Heart left ventricle (tissue), 16 donors: ENCODE measurements at places on chromosomes 1 and 21. TPM values are rescaled to one million over a fixed set of nuclear protein-coding genes. Genes with fewer than 3 reads are reported as not detected.

DNA sequence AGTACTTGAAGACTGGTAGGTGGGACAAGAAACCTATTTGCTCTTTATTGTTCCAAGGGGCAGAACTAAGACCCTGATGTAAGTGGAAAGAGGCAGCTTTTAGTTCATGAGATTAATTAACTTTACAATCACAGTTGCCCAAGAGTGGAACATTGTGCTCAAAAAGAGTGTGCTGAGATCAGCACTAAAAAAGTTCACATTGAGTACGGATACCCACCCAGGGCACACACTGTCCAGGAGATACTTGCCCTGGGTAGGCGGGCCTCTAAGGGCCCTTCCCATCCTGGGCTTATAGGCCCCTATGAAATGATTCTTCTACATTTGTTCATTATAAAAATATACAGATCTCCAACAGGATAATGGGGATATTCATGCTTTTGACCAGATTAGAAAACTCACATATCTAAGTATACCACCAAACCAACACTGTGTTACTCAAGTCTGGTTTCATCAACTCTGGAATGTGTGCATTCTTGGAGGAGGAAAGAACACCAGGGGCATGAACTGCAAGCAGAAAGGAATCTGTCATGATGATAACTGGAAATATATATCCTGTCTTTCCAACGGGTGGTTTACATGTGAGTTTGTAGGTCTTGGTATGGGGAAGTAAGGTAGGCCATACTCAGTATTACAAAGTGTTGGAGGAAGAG is 626.2 kb downstream of the SMYD3 start:
- DNase-seq = no peak

DNA sequence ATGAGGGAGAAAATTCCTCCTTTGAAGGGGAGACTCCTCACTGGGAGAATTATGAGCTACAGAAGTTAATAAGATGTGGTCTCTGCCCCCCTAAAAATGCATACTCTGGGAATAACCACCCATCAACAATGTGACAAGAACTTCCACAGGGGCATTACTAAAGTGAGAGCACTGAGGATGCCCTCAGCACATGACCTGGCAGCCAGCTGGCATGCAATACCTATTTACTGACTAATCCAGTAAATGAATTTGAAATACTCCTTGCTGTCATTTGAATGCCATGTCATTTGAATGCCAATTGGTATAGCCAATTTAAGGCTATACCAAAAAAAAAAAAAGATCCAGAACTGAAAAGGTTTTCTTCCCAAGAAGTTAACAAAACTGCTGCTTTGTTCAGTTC is 30.8 kb downstream of the PLPP3 start:
- no peak for DNase-seq

DNA sequence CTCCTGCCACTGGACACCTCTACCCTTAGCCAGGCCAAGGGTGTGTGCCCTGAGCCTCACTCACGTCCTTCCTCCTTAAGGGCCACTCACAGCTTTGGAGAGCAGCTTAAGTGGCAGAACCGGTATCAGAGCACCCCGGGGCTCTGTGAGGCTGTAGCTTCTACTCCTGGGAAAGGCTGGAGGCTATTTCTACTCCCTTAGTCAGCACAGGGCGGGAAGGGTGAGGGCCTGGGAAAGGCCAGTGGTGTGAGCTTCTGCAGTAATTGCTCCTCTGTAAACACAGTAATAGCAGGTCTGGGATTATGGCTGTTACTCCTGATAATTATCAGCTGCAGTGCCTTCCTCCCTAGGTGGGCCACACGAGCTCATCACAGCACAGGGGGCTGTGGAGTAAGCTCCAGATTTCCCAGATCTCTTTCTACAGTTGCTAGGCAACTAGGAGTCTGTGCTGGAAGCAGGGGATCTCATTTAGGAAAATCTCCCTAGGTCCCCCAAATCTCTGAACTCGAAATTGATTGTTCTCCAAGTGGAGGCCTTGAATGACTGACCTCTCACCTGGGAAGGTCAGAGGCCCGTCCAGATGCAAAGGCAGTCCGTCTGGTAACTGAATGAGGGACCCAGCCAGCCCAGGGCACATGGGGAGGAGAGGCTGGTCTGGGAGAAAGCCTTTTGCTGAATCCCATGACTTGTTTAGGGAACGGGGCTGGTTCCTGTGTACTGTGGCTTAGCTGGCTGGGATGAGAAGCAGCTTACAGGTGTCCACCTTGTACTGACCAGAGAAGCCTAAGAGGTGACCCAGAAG is 29.3 kb downstream of the IER5 start:
- DNase-seq = no peak

DNA sequence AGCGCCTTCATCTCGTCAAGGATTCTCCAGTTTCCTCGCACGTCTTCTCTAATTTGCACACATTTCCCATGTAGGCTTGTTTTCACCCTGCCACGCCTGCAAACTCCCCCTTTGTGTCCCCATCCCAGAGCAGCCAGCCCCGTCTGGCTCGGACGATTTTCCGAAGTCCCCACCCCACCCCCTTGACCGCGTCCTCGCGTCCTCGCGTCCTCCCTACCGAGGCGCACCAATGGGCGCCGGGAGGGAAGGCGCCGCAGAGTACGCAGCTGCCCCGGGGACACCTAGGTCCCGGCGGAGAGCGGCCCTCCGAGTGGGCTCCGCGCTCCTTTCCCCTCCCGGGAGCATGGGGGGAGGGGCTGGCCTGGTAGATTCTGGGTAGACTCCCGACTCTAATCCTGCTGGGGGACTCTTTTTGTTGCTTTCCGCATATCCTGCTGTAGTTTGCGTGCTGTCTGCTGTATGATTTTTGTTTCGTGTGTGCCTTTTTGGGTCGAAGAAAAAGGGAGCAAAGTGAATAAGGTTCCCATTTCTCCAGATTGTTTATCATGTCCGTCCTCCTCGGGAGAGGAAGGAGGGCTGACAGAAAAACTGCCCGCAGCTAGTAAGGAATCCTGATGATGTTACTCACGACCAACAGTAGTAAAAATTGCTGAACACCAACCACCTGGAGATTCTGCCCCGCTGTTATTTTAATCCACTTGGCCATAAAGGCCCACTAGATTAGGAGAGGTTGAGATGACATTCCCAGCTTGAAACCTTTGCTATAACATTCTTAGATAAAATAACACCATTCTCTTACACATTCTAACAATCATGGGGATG is 1.5 kb downstream of the CACHD1 start:
- DNase-seq = peak; percentile 74

DNA sequence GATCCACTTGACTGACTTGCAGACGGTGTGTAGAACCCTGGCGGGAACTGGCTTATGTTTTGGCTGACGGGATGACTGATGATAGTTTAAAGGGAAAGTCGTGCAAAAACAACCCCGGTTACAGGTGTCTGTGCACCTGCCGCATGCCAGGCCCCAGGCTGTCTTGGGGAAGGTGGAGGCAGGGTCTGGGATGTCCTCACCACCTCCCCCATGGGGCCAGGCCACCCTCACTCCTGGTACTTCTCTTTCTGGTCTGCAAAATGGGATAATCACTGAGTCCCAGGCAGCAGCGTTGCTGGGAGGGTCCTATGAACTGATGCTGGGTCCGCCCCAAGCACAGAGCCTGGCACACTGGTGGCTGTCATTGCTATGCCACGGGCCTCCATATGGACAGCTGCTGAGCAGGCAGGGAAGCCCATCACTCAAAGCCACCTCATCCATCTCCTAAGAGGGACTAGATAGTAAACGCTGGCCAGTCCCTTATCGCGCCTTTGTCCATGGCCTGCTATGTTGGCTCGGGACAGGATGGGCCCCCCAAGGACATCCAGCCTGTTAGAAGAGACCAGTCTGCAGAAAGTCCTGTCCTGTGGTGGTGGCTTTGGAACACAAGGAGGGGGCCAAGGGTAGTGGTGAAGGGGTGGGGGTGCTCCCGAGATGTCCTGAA is 15.0 kb upstream of the SLC2A7 start:
- no peak for DNase-seq

ZBTB37 gene
- total RNA-seq = 8.3 TPM

NAV1 gene
- 58.0 TPM for total RNA-seq

FNDC7 gene
- total RNA-seq = not detected

RNF19B gene
- 12.2 TPM for total RNA-seq
